ENCODE measurements at places on chromosomes 13 and 19.
A peak's percentile ranks its signal among the peaks of the same experiment; 100 is the strongest.

DNA sequence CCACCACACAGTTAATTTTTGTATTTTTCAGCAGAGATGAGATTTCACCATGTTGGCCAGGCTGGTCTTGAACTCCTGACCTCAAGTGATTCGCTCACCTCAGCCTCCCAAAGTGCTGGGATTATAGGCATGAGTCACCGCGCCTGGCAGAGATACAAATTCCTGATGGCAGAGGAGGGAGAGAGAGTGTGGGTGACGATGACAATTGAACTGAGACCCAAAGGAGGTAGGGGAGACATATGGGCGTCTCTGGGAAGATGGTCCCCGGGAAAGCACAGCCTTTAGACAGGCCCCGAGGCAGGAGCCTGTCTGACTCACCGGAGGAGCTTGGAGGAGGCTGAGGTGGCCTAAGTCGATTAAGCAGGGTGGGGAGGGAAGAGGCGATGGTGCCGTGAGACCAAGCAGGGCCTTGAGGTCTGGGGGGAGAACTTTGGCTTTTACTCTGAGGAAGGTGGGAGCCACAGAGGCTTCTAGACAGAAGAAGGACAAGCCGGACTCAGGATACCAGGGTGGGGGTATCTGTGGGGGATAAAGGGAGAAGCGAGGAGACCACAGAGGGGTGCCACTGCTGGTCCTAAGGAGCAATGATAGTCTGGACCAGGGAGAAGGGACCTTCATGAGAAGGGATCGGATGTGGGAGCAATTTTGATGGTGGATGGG, 38.2 kb downstream of the ARRDC2 start:
- peak; percentile 65 for DNase-seq

- peak; percentile 14 for DNase-seq
These were observed 27.7 kb upstream of the MBNL2 start for GRCh38 chr13:97194479-97194878.

- DNase-seq = no peak
These were observed 248.5 kb downstream of the KCTD12 start for GRCh38 chr13:76637641-76638141.

- no peak for DNase-seq
These were observed 1582.0 kb upstream of the PCDH20 start for GRCh38 chr13:62997696-62998095.

DNA sequence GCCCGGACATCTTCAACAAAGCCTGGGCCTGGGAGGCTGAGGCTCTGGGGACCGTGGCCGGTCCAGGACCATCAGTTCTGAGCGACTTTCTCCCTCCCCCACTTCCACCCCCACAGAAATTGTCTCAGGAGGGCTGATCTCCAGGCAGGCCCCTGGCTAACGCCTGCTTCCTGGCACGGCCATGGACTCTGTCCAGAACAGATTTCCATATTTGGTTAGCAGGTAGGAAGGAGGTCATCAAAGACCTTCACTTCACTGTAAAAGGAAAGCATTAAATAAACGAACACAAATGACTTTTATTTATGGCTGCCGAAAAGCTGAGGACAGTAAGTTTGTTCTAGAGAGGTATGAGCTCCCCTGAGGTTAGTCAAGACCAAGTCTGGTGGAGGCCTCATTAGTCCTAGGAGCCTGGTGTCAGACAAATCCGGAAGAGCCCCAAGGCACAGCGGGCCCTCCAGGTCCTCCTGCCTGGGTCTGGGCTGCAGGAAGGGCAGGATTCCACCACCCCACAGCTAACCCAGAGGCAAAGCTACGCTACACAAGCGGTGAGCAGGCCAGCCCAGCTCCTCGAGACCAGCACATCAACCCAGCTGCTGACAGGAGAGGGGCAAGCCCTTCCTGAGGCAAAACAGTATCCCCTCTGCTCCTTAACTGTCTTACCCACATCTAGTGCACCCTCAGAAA, 4.6 kb upstream of the PLPP2 start:
- no peak for DNase-seq

GRCh38 chr19:17615889-17616685, 60.6 kb downstream of the COLGALT1 start:
- no peak for DNase-seq

- DNase-seq = no peak
These were observed 9.9 kb downstream of the RFX2 start for GRCh38 chr19:6100284-6100915.

DNA sequence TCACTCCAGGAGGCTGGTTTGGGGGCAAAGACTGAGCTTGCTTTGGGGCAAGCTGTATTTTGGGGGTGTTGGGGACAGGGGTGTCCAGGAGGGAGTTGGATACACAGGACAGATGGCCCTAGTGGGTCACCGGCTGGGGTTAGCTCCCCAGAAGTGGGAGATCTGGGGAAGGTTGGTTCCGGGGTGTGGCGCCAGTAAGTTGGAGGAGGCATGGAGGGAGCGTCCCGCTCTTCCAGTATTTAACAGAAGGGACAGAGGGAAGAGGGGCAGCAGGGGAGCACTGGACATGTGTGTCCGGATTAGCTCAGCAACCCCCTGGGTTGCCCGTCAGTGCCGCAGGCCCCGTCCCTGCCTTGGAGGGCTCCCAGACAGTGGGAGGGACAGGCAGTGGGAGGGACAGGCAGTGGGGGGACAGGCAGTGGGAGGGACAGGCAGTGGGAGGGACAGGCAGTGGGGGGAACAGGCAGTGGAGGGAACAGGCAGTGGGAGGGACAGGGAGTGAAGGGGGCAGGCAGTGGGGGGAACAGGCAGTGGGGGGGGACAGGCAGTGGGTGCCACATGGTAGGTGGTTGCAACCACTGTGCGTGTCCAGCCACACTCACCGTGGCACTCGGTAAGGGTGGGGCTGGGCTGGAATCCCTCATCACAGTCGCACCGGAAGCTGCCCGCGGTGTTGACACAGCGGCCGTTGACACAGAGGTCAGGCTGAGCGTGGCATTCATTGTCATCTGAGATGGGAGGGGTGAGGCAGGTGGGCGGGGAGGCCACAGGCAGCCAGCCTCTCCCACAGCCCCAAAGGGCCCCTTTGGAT, 33.2 kb downstream of the CCL25 start:
- no peak for DNase-seq

DNA sequence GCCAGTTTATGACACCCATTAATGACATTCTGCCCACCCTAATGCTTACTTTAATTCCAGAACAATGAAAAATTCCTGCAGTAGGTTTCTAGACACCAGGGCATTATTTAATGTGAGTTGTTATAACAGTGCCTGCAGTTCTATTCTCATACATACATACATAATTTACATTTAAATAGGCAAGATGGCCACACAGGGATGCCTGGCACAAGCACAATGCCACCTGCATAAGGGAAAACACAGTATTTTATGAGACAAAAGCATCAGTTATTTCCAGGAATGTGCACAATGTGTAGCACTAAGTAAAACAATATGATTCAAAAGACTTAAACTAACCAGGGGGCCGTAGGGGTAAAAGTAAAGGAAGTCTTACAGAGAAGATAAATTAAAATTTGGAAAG, 243.9 kb upstream of the SPRY2 start:
- DNase-seq = no peak

GRCh38 chr19:575527-576506, 3.4 kb downstream of the BSG start:
- peak; percentile 54 for DNase-seq

- DNase-seq = peak; percentile 34
These were observed 29.6 kb downstream of the VWA8 start for GRCh38 chr13:41931337-41931736.

DNA sequence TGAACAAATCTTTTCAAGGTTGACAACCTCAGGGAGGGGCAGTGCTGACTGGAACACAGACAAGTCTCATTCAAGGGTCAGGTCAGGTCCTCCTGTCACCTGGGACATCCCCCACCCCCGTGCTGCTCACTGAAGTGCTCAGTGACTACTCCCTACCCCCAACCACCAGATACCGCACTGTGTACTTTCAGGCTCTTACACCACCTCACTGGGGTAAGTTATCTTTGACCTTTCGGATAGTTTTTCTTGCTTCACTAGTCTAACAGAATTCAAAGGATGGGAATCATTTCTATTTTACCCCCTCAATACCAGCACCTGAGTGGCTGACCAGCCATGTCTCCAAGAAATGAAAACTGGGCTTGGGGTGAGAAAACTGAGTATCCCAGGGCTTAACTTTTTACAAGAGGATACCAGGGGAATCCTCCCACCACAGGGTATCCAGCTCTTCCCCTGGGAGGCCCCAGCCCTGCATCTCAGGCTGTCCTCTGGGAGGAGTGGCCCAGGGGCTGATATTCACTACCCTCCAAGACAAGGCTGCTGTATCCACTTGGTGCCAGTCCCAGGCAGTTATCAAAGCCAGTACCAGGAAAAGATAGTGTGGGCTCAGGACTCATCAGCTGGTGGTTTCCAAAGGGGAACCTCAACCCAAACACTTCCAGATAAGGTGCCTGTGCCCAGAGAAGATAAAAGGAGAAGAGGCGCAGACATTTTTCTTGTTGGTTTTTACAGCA, 2.1 kb downstream of the ZNF563 start:
- no peak for DNase-seq

- DNase-seq = no peak
These were observed 13.5 kb upstream of the ARHGAP45 start for GRCh38 chr19:1053176-1054101.

- no peak for DNase-seq
These were observed 30.5 kb downstream of the RANBP3 start for GRCh38 chr19:5947435-5947834.

DNA sequence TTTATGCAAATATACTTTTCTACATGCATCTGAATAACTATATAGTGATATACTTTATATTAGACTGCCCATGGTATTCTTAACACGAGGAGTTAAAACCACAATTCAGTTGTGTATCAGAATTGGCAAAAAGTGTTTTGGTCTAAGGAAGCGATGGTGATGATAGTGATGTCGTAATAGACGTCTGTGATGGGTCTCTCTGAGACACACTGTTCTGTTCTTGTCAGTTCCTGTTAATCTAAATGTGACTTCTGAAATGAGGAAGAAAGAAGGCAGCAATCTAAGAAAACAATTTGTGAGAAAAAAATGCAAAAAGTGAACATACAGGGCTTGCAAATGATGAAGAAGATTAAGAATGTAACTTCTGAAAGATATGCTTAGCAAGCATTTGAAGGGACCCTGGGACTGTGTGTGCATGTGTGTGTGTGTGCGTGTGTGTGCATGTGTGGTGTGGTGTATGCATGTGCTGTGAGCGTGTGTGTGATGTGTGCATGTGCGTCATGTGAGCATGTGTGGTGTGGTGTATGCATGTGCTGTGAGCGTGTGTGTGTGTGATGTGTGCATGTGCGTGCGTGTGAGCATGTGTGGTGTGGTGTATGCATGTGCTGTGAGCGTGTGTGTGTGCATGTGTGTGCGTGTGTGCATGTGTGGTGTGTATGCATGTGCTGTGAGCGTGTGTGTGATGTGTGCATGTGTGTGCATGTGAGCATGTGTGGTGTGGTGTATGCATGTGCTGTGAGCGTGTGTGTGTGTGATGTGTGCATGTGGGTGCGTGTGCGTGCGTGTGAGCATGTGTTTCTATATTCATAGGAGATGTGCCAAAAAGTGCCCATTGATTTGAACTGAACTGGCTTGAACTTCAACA, 131.8 kb downstream of the IRS2 start:
- DNase-seq = peak; percentile 60

DNA sequence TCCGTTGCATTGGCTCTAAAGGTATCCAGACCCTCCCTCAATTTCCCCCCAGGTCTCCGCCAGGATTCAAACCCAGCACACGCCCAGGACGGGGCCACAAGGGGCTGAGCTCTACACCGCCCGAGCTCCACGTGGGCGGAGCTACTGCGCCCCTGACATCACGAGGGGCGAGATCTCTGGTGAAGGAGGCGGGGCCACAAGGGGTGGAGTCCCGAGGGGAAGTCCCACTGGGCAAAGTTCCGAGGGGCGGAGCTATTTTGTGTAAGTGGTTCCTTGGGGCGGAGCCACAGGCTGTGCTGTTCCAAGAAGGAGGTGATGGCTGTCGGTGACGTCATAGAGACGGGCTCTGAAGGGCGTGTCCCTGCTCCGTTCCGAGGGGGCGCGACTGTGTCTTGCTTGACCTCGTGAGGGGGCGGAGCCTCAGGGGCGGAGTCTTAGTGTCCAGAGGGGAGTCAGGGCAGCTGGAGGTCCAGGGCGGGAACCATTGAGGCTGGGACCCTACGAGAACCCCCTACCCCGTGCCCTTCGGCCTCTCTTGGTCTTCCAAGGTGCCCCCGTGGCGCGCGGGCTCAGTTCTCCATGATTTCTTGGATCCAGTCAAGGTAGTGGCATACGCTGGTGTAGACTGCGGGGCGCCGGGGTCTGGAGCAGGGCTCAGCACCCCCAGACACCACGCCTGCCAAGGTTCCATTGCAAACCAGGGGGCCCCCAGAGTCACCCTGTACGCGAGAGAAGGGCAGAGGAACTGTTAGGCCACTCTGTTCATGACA, 1.3 kb upstream of the KLK8 start:
- DNase-seq = no peak

DNA sequence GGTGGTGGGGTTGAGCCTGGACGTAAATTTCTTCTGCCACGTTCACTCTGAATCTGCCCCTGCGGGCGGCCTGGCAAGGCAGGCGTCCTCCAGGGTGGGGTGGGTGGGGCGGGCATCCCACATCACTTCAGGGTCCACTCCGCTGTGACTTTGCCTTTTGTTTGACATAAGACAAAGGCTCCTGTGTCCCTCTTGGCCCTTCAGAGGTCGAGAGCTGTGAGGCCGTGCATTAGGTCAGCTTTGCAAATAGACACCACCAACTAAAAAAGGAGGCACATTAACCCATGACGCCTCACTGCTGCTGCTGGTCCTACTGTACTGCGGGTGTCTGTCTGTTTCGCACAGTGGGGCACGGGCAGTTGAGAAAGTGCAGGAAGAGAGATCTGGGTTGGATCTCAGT, 10.5 kb upstream of the ZNF536 start:
- DNase-seq = no peak

DNA sequence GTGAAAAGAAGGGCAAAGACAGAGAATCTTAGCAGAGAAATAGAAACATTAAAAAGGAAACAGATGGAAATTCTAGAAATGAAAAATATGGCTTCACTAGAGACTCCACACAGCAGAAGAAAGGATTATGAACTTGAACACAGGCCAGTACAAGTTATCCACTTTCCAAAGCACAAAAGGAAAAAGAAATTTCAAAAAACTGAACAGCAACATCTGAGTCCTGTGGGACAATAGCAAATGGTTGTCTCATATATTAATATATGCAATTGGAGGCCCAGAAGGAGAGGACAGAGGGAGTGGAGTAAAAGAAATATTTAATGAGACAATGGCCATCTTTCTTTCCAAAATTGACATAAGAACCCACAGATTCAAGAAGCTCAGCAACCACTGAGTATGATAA, 141.7 kb upstream of the GJB6 start:
- DNase-seq = no peak

DNA sequence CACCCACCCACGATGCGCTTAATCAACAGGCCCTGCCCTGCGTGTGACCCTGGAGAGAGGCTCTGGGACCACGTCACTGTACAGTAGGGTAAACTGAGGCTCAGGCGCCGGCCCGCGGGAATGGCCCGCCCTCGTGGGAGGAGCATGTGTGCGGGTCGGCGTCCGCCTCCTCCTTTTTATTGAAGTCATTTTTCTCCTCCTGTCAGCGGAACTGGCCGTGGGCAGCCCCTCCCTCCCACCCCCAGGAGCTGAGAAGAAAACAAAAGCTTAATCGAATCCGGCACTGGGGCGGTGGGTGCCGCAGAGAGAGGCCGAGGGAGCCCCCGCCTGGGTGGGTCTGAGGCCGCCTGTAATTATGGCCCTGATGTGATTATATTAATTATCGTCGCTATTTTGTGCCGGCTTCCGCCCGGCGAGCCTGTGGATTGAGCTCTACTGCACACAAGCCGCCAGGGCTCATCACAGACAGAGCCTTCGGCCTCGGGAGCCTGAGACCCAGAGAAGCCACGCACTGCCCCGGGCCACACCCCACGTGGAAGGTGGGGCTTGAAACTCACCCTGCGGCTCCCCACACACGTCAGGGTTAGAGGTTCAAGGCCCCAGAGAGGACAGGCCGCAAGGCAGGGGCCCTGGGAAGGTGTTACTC, 7.0 kb downstream of the C2CD4C start:
- peak; percentile 42 for DNase-seq

Data from adipocyte (in vitro differentiated cells).